ENCODE measurements at places on chromosomes 12 and 14. TPM values are rescaled to one million over a fixed set of nuclear protein-coding genes. Genes with fewer than 3 reads are reported as not detected.

DNA sequence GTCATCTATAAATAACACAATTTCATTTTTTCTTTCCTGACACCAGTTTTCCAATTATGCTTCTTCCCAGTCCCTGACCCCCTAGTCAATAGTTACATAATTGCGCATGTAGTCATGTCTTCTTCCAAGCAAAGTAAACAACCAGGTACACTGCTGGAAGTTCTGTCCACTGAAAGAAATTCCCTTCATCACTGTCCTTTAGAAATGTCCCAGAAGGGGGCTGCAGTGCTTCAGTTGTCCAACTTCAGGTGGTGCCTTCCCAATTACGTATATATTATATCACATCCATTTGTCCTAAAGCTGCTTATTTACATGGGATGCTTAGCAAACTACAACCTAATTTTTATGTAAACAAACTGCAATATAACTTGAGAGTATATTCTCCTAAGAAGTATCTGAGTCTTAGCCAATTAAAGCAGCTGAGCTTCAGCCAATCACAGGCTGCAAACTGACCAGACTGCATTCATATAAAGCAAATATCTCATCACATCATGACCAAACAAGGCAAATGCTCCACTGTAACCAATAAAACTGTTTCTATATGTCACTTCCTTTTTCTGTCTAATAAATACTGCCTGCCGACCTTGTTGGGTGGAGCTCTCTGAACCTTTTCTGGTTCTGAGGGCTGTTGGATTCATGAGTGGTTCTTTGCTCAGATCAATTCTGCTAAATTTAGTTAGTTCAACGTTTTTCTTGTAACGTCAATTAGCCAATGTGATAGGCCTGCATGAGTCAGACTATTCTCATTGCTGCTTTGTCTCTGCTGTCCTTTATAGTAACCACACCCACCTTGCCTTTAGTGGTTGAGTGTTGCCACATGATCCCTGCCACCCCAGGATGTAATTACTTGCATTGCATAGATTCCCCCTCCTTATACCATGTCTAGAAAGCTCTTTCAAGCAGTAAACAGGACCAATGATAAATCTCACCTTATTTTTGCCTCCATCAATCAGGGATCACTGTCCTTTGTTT lies 239.3 kb downstream of the ALG10B start:
- H3K4me3 ChIP-seq: no peak overlapping the region
- no peaks in the 10 kb centered on the region for H3K36me3 ChIP-seq
- DNase-seq: no peak
- H3K27me3 ChIP-seq: no peaks in the 10 kb centered on the region
- no peaks in the 10 kb centered on the region for H3K4me1 ChIP-seq
- no peak overlapping the region for H3K27ac ChIP-seq

DNA sequence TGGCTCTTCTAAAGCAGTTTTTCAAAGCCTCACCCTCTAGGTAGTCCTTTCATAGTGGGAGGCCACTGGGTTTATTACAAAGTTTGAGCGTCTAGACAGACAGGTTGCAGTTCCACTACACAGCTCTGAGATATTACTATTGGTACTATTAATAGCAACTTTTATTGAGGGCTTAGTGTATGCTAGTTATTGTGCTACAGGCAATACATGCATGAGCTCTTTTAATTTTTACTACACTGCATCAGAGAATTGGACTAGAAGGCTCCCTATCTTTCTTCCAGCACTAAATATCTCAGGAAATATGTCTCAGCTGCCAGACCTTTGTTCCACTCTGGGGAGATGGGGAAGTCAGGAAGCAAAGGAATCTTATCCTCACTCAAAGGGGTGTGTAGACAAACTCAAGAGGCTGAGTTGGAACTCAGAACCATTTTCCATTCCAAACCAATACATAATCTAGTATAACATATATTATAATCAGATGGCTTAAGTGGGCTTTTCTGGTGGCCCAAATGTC lies 161.8 kb upstream of the SLC38A2 start:
- no peak for DNase-seq
- peaks cover 1% of the 10 kb centered on the region for H3K4me1 ChIP-seq
- H3K4me3 ChIP-seq: no peak overlapping the region
- no peak overlapping the region for H3K27ac ChIP-seq

GRCh38 chr14:71863766-71864165 lies 68.5 kb upstream of the RGS6 start:
- H3K36me3 ChIP-seq: no peaks in the 10 kb centered on the region
- H3K4me3 ChIP-seq: no peak overlapping the region
- H3K4me1 ChIP-seq: no peaks in the 10 kb centered on the region
- H3K27ac ChIP-seq: no peak overlapping the region

The BCL7A gene
- 6.3 TPM for total RNA-seq

DNA sequence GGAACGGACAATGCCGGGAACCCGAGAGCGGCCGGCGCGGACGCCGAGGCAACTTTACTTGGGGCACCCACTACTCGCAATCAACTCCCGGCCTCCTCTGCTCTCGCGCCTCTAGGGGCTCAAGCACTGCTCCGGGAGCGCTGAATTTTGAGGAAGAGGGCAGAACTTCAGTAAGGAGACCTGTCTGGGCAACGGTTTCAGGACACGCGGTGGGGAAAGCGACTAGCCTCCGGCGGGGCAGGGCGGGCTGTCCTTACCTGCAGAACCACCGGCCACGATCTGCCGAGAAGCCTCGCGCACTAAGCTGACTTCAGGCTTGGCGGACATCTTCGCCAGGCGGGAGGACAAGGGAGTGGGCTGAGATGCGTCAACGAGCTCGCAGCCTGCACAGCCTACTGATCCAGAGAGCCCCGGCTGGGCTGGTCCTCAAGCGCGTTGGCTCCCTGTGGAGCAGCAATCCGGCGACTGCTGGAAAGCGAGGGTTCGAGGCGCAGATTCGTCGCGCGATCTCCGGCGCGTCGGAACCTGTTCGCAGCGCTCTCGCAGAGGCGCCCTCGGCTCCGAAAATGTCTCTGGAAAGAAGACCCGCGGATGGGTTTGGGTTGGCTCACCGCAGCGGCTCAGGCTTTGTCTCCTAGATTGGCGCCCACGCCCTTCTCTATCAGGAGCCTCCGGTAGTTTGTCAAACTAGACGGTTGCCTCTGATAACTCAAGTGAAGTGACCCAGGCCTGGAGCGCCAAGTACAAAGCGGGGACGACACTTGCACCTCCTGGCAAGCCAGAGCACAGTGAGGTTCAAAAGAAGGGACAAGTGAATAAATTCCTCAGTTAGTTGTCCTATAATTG lies at the start of gene SLC25A21:
SLC25A21 (minus strand) TSS at position 583 of the 846 bp plus-strand sequence.
- H3K27me3 ChIP-seq: peaks cover 30% of the 10 kb centered on the region
- DNase-seq: peak; percentile 28
- H3K27ac ChIP-seq: no peak within 1 kb of the TSS
- no peaks in the 10 kb centered on the region for H3K36me3 ChIP-seq

DNA sequence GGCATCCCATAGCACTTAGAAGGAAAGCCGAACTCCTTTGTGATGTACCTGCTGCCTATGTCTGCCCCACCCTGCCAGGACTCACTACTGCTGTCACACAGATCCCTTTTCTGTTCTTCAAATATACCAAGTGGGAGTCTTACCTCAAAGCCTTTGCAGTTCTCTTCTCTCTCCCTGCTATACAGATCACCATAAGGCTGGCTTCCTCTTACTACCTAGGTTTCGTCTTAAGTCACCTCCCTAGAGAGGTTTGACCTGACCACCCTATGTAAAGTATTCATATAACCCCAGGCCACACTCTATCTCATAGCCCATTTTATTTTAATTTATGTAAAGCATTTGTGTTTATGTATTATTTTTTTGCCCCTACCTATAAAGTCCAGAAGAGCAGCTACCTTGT lies 117.6 kb downstream of the CRADD start:
- no peaks in the 10 kb centered on the region for H3K36me3 ChIP-seq
- H3K27ac ChIP-seq: no peak overlapping the region
- no peaks in the 10 kb centered on the region for H3K27me3 ChIP-seq
- peaks cover 10% of the 10 kb centered on the region for H3K4me1 ChIP-seq
- no peak overlapping the region for H3K4me3 ChIP-seq

The DIABLO gene
- total RNA-seq: 44.4 TPM

DNA sequence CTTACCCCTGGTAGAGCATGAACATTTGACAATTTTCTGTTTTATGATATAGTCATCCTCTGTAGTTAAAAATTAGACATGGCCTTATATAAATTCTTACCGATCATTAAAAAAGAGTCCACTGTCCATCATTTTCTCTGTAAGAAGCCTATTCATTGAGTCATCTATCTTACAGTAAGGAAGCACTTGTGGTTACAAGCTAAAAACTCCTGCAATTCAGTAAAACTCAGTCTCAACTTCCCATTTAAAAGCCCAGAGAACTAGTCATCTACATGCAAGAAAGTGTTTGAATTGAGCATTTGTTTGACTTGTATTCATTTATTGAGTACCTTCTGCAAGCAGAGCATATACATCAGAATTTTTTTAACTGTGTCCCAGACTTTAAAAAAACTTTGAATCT lies 63.3 kb downstream of the GTF2A1 start:
- no peak for DNase-seq
- H3K4me3 ChIP-seq: no peak overlapping the region
- H3K36me3 ChIP-seq: peaks cover 1% of the 10 kb centered on the region
- H3K27me3 ChIP-seq: peaks cover 2% of the 10 kb centered on the region
- no peak overlapping the region for H3K27ac ChIP-seq

The KRT83 gene
- not detected for total RNA-seq

DNA sequence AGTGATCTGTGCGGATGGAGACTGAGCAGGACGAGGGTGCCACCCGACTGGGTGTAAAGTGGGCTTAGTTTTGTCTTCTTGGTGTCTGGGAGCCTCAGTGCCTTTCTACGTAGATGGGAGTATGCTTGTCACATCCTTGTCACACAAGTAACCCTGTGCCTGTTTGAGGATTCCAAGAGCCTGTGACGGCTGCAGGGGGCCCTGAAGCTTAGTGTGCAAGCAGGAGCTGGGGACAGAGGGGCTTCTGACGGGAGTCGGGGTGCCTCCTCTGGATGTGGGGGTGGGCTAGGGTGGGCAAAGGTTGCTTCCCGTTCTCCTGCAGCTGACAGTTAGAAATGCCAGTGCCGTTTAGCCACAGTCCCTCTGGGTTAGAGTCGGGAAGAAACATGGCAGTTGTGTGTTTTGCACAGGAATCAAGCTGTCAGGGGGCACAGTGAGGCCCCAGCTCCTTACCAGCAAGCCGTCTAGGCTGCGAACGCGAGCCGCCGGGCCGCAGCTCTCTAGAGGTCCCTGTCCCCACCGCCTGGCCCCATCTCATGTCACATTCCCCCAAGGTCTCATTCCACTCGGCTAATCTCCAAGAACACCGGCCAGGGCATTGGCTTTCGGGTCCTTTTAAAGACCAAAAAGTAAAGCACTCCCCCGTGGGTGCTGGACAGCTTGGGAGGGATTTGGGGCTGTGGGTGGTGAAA lies 7.0 kb downstream of the RTL1 start:
- H3K27ac ChIP-seq: no peak overlapping the region
- no peaks in the 10 kb centered on the region for H3K36me3 ChIP-seq
- H3K27me3 ChIP-seq: peaks cover 28% of the 10 kb centered on the region

The KCNA5 gene
- total RNA-seq: not detected

The ZCRB1 gene
- total RNA-seq: 47.8 TPM

Measured in activated naive CD8-positive, alpha-beta T cell treated with anti-CD3 and anti-CD28 coated beads, Interleukin-2, amount 10 ng/mL, durations not matched to agents 7 days and 5 days (primary cell).